ENCODE measurements at places on chromosomes 11 and 22.

GRCh38 chr11:119618208-119618909, 110.6 kb downstream of the NECTIN1 start:
- DNase-seq = no peak

DNA sequence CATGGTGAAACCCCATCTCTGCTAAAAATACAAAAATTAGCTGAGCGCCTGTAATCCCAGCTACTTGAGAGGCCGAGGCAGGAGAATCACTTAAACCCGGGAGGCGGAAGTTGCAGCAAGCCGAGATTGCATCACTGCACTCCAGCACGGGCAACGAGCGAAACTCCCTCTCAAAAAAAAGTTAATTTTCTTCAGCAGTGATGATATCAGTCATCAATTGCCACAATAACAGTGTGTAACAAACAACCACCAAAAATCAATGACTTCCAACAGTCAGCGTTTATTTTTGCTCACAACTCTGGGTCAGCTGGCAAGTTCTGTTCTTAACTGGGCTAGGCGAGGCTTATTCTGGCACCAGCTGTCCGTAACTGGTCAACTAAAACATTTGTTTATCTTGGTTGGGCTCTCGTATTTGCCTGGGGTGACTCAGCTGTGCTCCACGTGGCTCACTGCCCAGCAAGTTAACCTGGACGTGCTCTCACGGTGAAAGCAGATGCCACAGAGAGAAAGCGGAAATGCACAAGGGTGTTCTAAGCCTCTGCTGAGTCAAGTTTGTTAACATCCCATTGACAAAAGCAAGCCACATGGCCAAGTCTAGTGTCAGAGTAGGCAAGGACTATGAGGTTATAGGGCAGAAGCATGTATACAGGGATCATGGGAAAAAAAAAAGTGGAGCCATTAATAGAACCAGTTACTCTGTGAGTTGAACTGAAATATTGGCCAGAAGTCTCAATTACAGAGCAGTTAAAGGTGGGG, 52.1 kb downstream of the LHFPL7 start:
- no peak for DNase-seq

DNA sequence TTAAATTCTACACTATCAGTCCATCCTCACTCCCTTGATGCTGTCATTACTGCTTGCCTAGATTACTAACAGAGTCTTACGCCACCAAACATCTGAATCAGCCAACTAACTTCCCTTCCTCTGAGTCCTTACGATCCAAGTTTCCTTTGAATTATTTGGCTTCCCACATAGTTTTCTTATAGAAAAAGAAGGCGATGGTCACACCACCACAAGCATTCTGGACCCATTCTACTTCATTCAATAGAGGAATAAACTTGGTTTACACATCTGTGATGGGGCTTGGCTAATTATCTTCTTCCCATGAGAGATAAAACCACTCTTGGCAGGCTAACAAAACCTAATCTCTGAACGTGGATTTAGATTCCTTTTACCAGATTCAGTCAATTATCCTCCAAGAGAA, 35.0 kb downstream of the INTS4 start:
- DNase-seq = no peak

DNA sequence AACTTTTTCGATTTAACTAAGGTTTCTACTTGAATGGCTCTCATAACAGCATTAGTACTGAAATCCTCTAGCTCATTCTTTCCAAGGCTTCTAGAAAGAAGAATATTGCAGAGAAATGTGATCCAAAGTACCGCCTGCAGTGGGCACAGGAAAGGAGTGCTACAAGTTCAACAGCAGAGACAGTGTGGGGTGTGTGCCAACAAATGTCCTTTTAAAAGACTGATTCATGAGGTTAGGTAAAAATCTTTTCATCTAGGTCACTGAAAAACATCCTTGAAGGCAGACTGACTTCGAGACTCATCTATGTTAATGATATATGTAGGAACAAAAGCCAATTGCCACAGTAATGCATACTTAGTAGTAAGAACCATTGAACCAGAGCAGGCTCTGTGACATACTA, 349.1 kb upstream of the PITPNB start:
- DNase-seq = no peak

GRCh38 chr11:71245601-71246391, 6.6 kb downstream of the SHANK2 start:
- DNase-seq = no peak

- no peak for DNase-seq
Observed at GRCh38 chr11:6307876-6308275, 12.4 kb downstream of the CAVIN3 start.

GRCh38 chr11:88790182-88790581, 275.6 kb downstream of the GRM5 start:
- no peak for DNase-seq

GRCh38 chr22:41092847-41093411, 537 bp downstream of the EP300 start:
- DNase-seq = no peak

DNA sequence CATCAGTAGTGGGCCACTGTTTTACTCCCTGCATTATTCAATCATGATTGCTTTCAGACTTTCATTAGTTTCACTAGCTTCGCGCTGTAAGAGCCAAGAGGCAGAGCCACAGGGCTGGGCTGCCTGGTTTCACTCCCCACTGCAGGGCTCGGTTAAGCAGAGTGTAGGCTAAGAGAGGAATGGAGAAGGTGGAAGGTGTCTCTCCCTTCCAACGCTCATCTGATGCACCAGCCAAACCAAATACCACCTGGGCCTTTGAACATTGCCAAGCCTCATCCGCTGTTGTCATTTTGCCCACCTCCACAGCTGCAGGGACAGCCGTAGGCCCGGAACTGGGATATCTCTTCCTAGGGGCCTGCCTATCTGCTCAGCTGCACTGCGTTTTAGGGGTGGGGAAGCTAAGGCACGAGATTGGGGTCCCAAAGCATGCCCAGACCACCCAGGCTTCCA, 480 bp upstream of the SMARCB1 start:
- no peak for DNase-seq

DNA sequence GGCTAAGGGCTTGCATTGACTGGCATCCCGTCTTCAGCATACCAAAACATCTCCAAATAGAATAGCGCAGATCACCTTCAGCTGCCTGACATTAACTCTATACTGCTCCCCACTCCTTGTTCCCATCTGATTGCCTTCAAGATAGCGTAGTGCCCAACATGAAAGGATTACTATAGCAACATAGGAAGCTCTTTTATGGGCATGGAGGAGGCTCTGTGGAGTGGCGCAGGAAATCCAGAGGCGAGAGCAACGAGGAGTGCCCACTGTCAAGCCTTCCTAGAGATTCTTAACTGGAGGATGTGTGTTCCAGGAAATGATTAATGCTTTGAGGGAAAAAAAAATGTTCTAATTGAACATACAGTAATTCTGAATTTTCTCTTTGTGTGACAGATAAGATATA, 213.3 kb downstream of the CADM1 start:
- DNase-seq = no peak

GRCh38 chr22:22048318-22048942, 65.8 kb upstream of the TOP3B start:
- no peak for DNase-seq

GRCh38 chr22:45647532-45648225, 24.0 kb upstream of the ATXN10 start:
- DNase-seq = no peak

DNA sequence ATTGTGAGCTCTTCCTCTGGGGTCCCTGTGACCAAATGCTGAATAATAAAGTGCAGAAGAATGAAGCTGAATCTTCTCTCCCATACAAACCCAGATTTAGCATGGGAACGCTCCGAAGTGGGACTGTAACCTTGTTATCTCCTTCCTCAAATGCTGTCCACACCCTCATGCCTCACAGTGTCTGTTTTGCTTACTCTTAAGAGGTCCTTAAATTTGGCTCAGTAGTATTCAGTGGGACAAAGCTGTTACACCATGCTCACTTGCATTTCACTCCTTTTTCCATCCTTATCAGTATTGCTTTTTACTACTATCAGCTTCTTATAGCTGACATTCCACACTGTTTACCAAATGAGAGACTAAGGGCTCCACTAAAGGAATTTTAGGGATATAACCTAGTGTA, 13.8 kb upstream of the AMOTL1 start:
- DNase-seq = no peak

GRCh38 chr22:25395915-25396314, 168.6 kb upstream of the GRK3 start:
- no peak for DNase-seq
